Hair follicle dermal papilla cell (primary cell): ENCODE measurements at places on chromosomes 7 and 10. TPM values are rescaled to one million over a fixed set of nuclear protein-coding genes. Genes with fewer than 3 reads are reported as not detected.

Gene ACADSB
- 7.5 and 8.4 TPM in 2 replicates for total RNA-seq

Gene PGAM2
- 0.24 and 0.32 TPM in 2 replicates for total RNA-seq

Gene CHRM2
- 0.16 TPM in 1 of 2 replicates, not detected in the other for total RNA-seq

Gene MRLN
- not detected in 2 replicates for total RNA-seq

Gene CDK14
- 35.3 and 45.1 TPM in 2 replicates for total RNA-seq

Gene LRRC4
- 0.12 and 0.32 TPM in 2 replicates for total RNA-seq

Gene GALNT17
- 0.49 and 0.97 TPM in 2 replicates for total RNA-seq

Gene RADIL
- total RNA-seq, result 0.81 and 2.3 TPM in 2 replicates

Gene TRPV5
- not detected in 2 replicates for total RNA-seq

Gene NPY4R
- not detected in 2 replicates for total RNA-seq

Gene CACNA2D1
- total RNA-seq, result 34.0 and 40.4 TPM in 2 replicates

Gene UTF1
- not detected in 2 replicates for total RNA-seq

Gene SPDYE9
- not detected in 2 replicates for total RNA-seq

Gene AGAP9
- 2.3 and 4.1 TPM in 2 replicates for total RNA-seq

Gene SORBS1
- total RNA-seq, result 0.49 TPM in 2 replicates

Gene ZNF277
- total RNA-seq, result 38.0 and 39.3 TPM in 2 replicates

Gene PTPRZ1
- total RNA-seq, result 0.16 TPM in 1 of 2 replicates, not detected in the other

Gene NKX1-2
- 0.16 TPM in 1 of 2 replicates, not detected in the other for total RNA-seq

Gene CCL24
- not detected in 2 replicates for total RNA-seq

Gene MMP21
- total RNA-seq, result 0.12 TPM in 1 of 2 replicates, not detected in the other

Gene KAZALD1
- total RNA-seq, result 9.1 and 9.7 TPM in 2 replicates

Gene PTF1A
- total RNA-seq, result not detected in 2 replicates

Gene NPSR1
- total RNA-seq, result not detected in 2 replicates

Gene CLEC5A
- not detected in 2 replicates for total RNA-seq

Gene STMP1
- total RNA-seq, result 13.4 and 13.5 TPM in 2 replicates

Gene GNGT1
- total RNA-seq, result not detected in 2 replicates

Gene ZP3
- 1.6 and 2.3 TPM in 2 replicates for total RNA-seq

Gene NEUROD6
- total RNA-seq, result not detected in 2 replicates

Gene CUEDC2
- 37.2 and 38.0 TPM in 2 replicates for total RNA-seq

Gene THAP5
- total RNA-seq, result 23.0 and 23.5 TPM in 2 replicates

Gene GIMAP1
- 0.16 TPM in 1 of 2 replicates, not detected in the other for total RNA-seq

Gene TMEM139
- total RNA-seq, result not detected in 2 replicates

Gene LRGUK
- total RNA-seq, result 0.36 and 0.49 TPM in 2 replicates

Gene MYO1G
- total RNA-seq, result 0.12 and 0.16 TPM in 2 replicates

Gene GOT1
- total RNA-seq, result 23.9 and 29.0 TPM in 2 replicates

Gene NAT16
- total RNA-seq, result not detected in 2 replicates

Gene TEX47
- total RNA-seq, result not detected in 2 replicates

Gene GPNMB
- total RNA-seq, result 284 and 331 TPM in 2 replicates

Gene LLCFC1
- not detected in 2 replicates for total RNA-seq

Gene HECW1
- 2.3 and 3.4 TPM in 2 replicates for total RNA-seq

Gene SLC13A4
- total RNA-seq, result 0.16 and 0.97 TPM in 2 replicates

Gene CYP3A7
- not detected in 2 replicates for total RNA-seq
